Ecto neural progenitor cell (in vitro differentiated cells): ENCODE measurements at places on chromosomes 2 and 18.

GRCh38 chr18:39795350-39795749 lies 2159.7 kb upstream of the PIK3C3 start:
- no peak for DNase-seq

- DNase-seq: no peak
These were observed 3.1 kb downstream of the SPOPL start for GRCh38 chr2:138504546-138505235.

GRCh38 chr2:101983928-101984327 lies 7.8 kb upstream of the IL1R2 start:
- no peak for DNase-seq

GRCh38 chr2:240440704-240441320 lies 5.3 kb downstream of the GPC1 start:
- DNase-seq: no peak

DNA sequence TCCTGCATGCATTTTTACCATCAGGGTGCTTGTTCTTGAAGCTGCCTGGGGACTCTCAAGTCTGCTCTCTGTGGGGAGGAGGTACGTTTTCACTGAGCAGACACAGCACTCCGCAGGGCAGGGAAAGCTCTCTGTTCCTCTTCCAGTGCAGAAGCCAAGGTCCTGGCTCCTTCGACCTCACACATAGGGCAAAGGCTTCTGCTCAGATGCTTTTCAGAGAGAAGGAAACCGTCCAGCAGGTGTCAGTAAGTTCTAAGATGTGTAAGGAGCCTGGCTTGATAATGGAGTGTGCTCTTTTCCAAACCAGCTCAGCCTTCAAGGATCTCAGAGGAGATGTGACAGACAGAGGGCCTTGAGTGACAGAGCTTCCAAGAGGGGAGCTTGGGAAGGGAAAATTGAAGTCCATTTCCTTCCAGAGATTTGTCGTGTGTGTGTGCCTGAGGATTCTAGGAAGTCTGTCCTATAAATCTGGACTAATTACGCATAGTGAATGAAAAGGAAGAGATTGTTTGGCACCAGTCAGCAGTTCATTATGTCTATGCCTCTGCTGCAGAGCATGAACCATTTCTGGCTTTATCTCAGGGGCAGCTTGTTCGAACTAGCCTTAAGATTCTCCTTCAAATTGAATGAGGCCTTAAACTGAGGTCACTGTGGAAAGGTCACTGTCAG lies 67.3 kb upstream of the UPP2 start:
- peak; percentile 57 for DNase-seq

DNA sequence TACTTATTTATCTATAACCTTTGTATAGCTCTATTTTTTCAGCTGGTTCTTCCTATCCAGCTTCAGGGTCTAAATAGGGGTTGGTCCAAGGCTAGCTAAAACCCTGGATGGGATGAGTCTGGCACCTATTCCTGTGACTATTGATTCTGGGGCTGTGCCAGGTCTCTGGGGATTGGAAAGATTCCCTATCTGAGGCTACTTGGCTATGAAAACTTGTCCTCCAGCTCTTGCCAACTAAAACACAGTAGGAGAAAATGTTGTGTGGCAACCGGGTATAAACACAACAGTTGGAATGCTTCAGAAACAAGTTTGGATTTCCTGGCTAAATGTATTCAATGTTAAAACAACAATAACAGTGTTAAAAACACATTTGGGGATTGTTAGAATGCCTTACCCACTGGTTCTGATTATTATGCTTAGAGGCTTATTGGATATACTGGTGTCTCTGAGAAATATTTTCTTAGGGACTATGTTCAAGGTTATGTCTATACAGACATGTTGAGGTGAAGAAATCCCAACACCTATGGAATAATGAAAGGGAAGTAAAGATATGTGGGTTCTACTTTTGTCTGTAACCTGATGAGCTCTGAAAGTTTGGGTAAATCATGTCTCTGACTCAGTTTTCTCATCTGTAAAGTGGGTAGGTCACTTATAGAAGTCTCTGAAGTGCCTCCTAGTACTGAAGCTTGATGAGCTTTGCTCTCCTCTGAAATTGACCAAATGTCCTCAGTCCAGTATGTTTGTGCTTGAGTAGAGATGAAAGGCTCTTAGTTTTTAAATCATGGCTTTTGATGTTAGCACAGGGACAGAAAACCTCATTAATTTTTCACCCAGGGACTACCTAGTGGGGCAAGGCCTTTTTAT lies 460.7 kb downstream of the MTX2 start:
- no peak for DNase-seq

DNA sequence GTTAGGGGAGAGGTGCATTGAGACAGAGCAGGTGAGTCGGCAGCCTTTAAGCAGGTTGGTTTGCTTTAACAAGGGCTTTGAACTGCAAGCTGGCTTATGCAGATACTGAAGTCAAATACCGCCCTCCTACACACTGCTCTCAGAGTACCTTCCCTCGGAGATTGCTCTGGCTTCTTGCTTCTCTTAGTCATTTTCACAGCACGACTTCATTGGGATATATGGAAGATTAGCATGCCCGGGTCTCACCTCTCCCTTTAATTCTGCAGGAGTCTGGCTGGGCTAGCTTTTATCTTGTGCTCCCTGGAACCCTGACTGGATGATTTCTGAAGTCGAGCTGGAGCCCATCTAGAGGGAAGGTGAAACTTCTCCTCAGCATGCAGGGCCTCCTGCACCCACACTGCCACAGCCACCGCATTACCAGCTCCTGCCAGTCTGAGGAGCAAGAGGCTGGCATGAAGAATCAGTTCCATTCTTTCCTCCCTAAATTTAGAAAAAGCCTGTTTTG lies 395.5 kb upstream of the HNRNPA3 start:
- no peak for DNase-seq

DNA sequence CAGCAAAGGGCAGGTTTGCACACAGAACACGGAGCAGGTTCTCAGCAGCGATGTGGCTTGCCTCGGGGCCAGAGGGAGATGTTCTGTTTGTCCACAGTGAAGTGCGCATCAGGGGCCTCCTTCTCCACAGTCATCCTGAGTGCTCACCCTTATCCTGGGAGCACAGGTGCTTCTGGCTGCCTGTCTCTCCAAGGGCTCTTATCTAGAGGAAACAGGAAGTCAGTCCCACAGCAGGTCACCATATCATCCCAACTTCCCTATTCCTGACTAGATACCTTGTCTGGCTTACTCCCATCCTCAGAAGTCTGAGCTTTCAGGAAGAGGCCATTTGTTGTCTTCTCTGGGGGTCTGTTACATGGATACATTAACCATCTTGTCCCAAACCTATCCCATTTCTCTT lies at the start of gene CD207:
Gene CD207, minus strand, starts transcription at position 174 of the 400 bp plus-strand sequence. Its CDS starts 40 bp downstream, at position 134.
- no peak for DNase-seq

- no peak for DNase-seq
These were observed 161.3 kb downstream of the MTCL1 start for GRCh38 chr18:8866679-8867078.

- DNase-seq: no peak
These were observed 27.9 kb upstream of the SOX11 start for GRCh38 chr2:5664278-5664681.

DNA sequence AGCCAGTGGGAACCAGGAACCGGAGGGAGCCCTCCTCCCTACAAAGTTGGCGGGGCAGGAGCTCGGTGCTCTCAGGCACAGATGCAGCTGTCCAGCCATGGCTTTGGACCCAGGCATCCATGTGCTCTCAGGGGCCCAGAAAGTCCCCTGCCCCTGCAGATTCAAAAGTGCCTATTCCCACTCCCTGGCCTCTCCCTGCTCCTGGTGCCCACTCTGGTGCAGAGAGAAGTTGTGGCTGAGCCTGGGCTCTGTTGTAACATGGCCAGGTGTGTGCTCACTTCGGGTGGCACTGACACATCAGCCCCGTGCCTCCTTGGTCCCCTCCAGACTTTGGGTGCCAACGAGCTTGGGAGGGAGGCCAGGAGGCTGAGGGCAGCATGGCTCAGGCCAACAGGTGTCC lies 315.8 kb upstream of the KYNU start:
- DNase-seq: no peak

- DNase-seq: peak; percentile 90
These were observed 503 bp downstream of the ZNF513 start for GRCh38 chr2:27379836-27380625.

GRCh38 chr2:160225722-160226121 lies 25.6 kb upstream of the ITGB6 start:
- no peak for DNase-seq

DNA sequence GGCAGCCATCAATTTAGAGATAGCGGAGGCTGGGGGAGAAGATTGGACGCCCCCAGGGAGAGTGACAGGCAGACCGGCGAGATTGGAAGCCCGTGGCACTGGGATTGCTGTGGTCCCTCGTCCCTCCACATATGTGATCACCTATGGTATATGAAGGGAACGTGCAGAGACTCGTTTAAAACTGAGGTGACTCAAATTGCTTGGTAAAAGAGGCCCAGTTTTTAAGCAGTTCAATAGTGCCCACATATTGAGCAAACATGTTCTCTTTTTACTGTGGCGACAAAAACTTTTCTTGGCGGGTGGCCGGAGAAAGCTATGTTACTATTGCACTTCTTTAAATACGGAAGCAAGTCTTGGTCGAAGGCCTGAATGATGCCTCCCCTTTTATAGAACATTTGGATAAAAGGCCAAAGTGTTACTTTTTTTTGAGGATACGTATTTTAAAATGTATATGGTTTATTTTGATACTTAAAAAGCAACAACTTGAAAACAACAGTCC lies 9.1 kb downstream of the B3GNT2 start:
- DNase-seq: no peak
